ENCODE measurements at places on chromosomes 6 and 20.

GRCh38 chr6:137272403-137272802, 53.2 kb upstream of the IFNGR1 start:
- DNase-seq = no peak

DNA sequence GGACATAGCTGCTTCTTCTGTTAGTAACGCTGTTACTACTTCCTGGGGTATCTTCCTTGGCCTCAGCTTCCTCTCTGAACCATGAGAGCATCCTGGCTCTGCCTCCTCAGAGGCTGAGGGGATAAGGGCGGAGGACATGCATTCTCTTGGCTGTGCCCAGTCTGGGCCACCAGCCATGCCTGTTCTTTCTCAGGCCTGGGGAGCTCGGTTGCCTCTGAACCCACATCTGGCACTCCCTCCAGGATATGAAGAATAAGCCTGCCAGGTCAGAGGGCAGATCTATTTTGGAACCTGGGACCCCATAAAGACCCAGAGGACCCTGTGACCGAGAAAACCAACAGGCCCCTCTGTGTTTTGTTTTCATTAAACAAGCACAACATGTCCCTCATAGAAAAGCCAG, 6.6 kb upstream of the ANGPT4 start:
- DNase-seq = no peak

GRCh38 chr6:107574856-107575255, 84.9 kb downstream of the SOBP start:
- DNase-seq = no peak

DNA sequence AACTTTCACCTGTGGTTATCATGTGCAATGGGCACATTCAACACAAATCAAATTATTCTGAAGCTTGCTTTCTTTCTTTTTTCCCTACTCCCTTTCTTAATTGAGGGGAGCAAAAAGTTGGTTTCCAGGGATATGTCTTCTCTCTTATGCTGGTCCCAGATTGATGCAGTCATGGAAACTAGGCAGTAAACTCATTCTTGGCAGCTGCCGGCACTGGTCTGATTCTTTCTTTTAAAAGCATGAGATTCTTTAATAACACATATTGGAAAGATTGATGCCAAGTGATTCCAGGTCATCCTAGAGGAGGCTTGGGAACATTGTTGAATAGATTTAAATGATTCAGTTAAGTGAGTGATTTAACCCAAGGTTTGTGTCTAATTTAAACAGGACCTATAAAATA, 29.0 kb downstream of the PTPRA start:
- no peak for DNase-seq

DNA sequence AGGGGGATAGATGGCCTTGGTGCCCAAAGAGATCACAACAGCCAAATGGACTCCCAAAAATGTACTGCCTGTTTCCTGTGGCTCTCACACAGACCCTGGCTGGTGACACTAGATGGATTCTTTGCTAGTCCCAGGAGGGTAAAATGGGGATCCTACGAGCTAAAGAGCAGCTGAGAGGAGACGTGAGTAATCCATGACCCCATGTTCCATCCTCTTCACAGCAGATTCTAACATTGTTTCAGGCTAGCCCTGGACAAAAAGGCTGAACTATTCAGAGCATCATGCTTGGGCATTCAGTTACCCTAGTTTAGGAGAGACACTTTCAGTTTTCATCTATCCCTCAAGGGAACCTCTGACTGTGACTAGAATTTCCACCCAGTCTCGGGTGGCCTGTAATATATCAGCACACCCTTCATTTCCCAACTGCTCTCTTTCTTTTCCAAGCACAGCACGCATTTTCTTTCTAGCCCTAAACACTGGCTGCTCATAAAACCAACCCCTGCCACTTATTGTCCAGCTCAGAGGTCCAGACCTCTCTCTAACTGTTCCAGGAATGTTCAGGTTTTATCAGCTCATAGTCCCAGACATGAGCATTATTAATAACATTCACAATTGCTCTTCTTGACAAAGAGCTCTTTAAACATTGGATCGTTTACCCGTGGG, 48.5 kb downstream of the SLC22A1 start:
- no peak for DNase-seq

DNA sequence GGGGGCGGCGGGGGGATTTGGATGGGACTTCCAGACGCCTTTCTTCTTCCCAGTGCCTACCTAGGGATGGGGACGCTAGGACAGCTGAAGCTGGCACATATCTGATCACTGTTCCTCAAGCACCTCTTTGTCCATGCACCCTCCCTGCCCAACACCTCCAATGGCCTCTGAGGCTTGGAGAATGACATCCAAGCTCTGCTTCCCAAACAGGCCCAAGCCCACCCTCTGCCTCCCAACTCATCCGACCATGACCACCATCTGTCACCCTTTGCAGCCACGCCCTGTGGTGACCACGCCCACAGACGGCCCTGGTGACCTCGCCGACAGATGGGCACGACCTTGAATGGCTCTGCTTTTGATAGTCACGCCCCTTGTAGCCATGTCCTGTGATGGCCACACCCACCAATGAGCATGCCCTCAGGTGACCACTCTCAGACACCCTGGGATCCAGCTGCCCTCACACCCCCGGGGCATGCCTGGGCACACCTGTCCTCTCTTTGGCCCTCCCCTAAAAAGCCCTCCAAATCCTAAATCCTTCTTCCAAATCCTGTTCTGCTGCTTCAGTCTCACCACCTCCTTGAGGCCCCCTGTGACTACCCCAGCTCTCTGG, 51.0 kb downstream of the SSR1 start:
- DNase-seq = no peak

DNA sequence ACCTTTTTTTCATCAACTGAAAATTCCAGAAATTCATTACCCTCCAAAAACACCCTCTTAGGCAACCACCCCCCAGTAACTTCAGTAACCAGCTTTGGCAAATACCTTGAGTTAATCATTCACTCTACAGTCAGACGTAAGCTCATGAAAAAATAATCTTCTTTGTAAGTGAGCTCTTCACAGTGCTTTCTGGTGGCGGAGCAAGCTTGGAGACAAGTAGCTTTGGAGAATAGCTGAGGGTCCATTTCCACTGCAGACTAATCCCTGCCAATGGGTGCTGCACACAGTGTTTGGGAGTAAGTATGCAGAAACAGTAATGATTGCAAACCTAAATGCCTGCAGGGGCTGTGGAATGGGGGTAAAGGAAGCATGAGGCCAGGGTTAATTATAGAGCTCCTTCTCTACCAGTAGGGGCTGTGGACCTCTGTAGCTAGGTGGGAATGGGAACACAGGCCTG, 56.8 kb upstream of the HINT3 start:
- DNase-seq = no peak

GRCh38 chr6:106227612-106228507, 97.7 kb downstream of the ATG5 start:
- DNase-seq = no peak

DNA sequence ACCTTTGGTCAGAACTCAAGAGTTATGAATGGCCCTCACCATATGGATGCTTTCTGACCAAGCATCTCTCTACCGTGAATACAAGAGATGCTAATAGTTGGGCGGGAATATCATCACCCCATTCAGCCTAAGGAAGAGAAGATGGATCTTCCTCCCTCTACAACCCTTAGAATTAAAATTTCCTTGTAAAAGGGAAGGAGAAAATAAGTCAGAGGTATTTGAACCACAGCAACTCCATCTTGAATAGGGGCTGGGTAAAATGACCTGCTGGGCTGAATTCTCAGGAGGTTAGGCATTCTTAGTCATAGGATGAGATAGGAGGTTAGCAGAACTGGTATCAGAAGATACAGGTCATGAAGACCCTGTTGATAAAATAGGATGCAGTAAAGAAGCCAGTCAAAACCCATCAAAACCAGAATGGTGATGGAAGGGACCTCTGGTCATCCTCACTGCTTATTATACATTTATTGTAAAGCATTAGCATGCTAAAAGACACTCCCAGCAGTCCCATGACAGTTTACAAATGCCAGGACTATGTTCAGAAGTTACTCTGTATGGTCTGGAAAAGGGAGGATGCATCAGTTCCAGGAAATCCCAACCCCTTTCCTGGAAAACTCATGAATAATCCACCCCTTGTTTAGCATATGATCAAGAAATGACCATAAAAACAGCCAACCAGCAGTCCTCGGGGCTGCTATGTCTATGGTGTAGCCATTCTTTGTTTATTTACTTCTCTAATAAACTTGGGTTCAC, 101.2 kb downstream of the DTNBP1 start:
- DNase-seq = no peak
